ENCODE measurements at places on chromosomes 12 and 14.

- DNase-seq, result peak; percentile 28
Measured at GRCh38 chr12:81992461-81992860, 233.3 kb upstream of the PPFIA2 start.

DNA sequence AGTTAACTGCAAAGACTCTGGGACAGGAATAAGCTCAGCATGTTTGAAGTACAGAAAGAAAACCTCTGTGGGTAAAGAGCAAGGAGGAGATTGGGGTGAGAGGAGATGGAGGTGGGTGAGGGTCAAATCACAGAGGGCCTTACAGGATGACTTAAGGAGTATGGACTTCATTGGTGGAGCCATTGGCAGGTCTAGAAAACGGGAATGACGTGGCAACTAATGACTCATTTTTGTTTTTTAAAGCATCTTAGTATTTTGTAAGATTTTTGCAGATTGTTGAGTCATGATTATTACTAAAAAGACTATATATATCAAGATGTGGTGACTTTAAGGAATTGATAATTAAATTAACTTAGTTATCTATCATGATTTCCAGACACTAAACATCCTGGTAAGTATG, 18.5 kb downstream of the UTP20 start:
- DNase-seq, result no peak

DNA sequence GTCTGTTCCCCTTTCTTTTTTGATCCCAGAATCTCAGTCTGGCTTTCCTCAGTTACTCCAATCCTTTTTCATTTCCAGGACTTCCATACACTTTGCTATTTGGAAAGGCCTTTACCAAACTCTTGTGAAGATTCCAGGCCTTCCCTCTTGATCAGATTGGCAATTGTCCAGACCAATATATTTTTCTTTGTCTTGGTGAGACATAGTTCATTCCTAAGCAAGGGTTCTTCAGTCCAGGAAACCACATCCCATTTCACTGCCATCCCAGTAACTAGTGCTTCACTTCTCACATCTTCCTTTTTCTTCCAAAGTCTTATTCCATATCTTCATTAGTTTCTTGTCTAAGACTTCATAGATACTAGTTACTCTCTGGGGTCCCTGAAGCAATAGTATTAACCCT, 2.1 kb upstream of the PTPRQ start:
- DNase-seq, result no peak

DNA sequence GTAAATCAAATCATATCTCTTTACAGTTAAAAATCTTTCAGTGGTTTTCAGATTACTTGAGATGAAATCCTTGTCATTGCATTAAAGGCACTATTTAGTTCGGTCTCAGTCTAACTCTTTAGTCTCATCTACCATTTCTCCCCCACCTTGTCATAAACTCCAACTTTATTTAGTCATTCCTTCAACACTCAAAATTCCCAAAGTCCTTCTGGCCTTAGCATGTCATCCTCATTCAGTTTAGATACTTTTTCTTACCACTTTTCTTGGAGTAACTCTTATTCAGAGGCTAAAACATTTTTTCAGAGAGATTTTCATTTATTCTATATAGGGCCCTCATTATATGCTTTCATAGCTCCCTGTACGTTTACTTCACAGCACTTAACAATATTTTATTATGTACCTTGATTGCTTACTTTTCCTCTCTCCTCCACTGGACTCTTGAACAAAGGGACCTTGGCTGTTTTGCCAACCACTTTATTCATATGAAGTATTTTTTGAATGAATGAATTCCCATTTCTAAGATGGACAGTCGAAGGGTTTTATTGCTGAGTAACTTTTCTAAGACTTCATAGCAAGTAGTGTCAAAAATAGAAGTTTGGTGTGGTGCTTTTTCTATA, 12.8 kb downstream of the USP15 start:
- no peak for DNase-seq
